Urinary bladder (tissue), 4 donors: ENCODE measurements at places on chromosomes 5 and 9. TPM values are rescaled to one million over a fixed set of nuclear protein-coding genes. Genes with fewer than 3 reads are reported as not detected.

The UBLCP1 gene
- total RNA-seq: 22.0 TPM

The ADRA1B gene
- 0.63 TPM for total RNA-seq

The F2RL2 gene
- total RNA-seq: 2.1 TPM

DNA sequence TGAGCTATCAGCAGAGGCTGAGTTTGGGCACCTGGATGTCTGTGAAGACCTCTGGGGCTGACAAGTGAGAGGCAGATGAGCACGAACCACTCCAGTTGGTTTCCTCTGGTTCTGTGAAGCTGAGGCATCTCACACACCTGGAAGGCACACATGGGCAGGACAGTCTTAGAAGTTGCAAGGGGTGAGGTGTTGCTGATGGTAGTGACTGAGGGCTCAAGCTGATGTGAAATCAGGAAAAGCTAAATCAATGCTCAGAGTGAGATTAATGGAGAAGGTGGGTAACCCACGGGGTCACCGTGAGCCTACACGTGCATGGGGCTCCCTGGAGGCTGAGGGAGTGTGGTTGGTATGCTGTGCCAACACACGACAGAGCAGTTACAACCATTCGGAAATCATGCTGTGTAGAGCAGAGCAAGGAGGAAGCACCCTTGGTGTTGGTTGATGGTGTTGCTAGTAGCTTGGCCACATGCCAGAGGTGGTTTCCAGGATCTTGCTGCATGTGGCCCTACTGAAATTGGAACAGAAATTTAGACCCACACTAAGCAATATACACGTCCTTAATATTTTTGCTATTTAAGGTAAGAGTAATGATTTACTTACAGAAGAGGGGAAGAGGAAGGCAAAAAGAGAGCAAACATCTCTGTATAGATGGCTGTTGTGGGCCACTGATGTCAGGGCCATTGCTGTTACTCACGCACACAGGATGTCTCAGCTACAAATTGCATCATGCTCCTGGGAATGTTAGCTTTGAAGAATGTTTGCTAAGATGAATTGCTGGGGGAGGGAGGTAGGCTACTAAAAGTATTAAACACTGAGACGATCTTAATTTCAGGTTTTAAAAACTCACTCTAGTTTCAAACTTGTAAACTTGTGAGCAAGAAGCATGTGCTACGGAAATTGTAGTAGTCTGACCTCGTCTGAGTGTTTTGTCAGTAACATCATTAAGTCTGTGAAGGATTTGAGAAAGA lies 170.5 kb downstream of the ARHGEF28 start:
- no peak for DNase-seq
